ENCODE measurements at places on chromosomes 6 and 20. TPM values are rescaled to one million over a fixed set of nuclear protein-coding genes. Genes with fewer than 3 reads are reported as not detected.

Gene SESN1
- 6.5 TPM for total RNA-seq

Gene ATP6V1G2
- 1.9 TPM for total RNA-seq

Gene FKBP5
- total RNA-seq = 17.1 TPM

Gene EYA4
- total RNA-seq = 0.40 TPM

Gene RSPH4A
- 0.39 TPM for total RNA-seq

Gene FHL5
- not detected for total RNA-seq

Gene ESF1
- 15.8 TPM for total RNA-seq

Gene TXLNB
- 1.9 TPM for total RNA-seq

Gene OLIG3
- total RNA-seq = not detected

Gene B3GAT2
- not detected for total RNA-seq

Gene ID4
- not detected for total RNA-seq

Gene PI16
- total RNA-seq = 0.10 TPM

Gene METTL24
- total RNA-seq = not detected

Gene TINAG
- total RNA-seq = not detected

Gene USP49
- 7.7 TPM for total RNA-seq

Gene KIF6
- not detected for total RNA-seq

Gene GABRR1
- not detected for total RNA-seq

Gene EXOC2
- total RNA-seq = 30.8 TPM

Gene ARFGEF3
- total RNA-seq = 0.02 TPM

Gene PGC
- total RNA-seq = not detected

Gene NMBR
- total RNA-seq = not detected

Gene LINC00237
- total RNA-seq = 0.17 TPM

Gene TCP11
- total RNA-seq = not detected

Gene PTK6
- total RNA-seq = 0.49 TPM

Gene IMPG1
- not detected for total RNA-seq

Gene CNBD2
- total RNA-seq = 6.5 TPM

Gene EPHA7
- not detected for total RNA-seq

Gene SYNGAP1
- total RNA-seq = 25.4 TPM

Gene VSX1
- total RNA-seq = not detected

Gene SLC23A2
- total RNA-seq = 70.9 TPM

Gene SLC2A10
- not detected for total RNA-seq

Gene COL11A2
- 0.32 TPM for total RNA-seq

Gene BFSP1
- 0.10 TPM for total RNA-seq

Gene PRKN
- 3.5 TPM for total RNA-seq

Gene PTCRA
- total RNA-seq = not detected

Gene PKIB
- total RNA-seq = 0.81 TPM

Gene RFX6
- total RNA-seq = not detected

Gene TP53TG5
- not detected for total RNA-seq

Gene GNMT
- 2.3 TPM for total RNA-seq

Gene SNAP91
- total RNA-seq = not detected

Gene PPIL6
- 0.73 TPM for total RNA-seq

Gene BPIFA1
- total RNA-seq = not detected

Gene FOXO3
- total RNA-seq = 8.9 TPM

Gene NKAIN2
- not detected for total RNA-seq

Gene SPDEF
- not detected for total RNA-seq

Gene WFDC12
- not detected for total RNA-seq

Gene SPINT4
- not detected for total RNA-seq

Gene RUNX2
- total RNA-seq = 1.8 TPM

Gene LRRC73
- total RNA-seq = 0.34 TPM

Gene IL17A
- not detected for total RNA-seq

Gene SIRPB2
- not detected for total RNA-seq
